ENCODE measurements at places on chromosomes 7 and 10.

GRCh38 chr7:111958896-111959295 is 247.3 kb downstream of the DOCK4 start:
- no peak for DNase-seq

DNA sequence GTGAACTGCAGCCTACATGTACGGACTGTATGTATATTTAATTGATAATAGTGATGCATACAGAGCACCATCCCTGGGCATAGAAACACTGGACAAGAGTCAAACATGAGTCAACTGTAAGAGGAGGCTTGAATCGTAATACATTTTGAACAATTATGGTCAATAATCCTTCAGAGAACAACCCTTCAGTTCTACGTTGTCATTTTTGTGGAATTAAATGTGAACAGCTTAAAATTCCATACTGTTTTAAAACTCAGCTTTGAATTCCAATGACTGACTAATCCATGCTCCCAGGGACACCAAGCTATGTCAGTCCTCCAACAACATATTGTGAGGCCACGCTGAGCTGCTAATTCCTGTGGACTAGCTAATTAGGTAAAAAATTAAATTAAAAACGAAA is 41.5 kb upstream of the KMT2E start:
- no peak for DNase-seq

DNA sequence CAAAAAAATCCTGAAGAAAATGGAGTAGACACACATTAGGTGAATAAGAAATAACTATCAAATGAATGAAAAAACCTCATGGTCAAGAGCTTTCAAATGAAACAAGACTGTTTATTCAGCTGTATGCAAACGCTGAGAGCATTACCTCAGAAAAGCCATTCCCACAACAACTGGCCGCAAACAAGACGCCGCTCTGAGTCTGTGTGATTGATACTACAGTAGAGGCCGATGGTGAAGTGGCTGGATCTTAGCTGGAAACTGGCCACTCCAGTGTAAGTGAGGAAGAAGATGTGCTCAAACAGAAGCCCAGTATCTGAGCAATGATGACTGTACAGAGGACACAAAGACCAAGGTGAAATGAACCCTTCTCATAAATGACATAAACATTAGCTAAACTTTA is 252.4 kb upstream of the GHITM start:
- no peak for DNase-seq

DNA sequence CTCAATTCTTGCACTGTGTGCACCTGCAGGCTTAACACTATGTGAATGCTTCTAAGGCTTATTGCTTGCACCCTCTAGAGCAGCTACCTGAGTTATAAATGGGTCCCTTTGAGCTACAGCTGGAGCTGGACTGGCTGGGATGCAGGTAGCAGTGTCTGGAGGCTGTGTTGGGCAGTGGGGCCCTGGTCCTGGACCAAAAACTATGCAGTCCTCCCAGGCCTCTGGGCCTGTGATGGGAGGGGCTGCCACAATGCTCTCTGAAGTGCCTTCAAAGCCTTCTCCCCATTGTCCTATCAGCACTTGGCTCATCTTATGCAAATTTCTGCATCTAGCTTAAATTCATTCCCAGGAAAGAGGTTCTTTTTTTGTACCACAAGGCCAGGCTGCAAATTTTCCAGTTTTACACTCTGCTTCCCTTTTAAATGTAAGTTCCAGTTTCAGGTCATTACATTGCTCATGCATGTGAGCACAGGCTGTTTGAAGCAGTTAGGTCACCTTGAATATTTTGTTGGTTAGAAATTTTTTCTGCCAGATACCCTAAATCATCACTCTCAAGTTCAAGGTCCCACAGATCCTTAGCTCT is 26.0 kb downstream of the KBTBD2 start:
- no peak for DNase-seq

GRCh38 chr7:42162560-42163325 is 74.3 kb downstream of the GLI3 start:
- no peak for DNase-seq

DNA sequence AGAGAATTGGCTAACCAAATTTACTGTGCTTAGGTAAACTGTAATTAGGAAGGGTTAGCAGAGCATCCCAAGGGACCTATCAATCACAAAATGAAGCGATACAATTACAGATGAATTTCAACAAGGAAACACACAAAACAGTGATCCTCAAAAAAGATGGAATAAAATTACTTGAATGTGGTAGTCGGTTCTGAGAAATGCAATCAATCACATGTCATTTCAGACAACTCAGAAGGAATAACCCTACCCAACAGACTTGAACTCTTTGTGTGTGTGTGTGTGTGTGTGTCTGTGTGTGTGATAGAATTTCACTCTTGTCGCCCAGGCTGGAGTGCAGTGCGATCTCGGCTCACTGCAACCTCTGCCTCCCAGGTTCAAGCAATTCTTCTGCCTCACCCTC is 43.5 kb downstream of the ST8SIA6 start:
- DNase-seq, result no peak

- DNase-seq, result no peak
Measured at GRCh38 chr7:113768387-113768786, 150.4 kb downstream of the PPP1R3A start.

DNA sequence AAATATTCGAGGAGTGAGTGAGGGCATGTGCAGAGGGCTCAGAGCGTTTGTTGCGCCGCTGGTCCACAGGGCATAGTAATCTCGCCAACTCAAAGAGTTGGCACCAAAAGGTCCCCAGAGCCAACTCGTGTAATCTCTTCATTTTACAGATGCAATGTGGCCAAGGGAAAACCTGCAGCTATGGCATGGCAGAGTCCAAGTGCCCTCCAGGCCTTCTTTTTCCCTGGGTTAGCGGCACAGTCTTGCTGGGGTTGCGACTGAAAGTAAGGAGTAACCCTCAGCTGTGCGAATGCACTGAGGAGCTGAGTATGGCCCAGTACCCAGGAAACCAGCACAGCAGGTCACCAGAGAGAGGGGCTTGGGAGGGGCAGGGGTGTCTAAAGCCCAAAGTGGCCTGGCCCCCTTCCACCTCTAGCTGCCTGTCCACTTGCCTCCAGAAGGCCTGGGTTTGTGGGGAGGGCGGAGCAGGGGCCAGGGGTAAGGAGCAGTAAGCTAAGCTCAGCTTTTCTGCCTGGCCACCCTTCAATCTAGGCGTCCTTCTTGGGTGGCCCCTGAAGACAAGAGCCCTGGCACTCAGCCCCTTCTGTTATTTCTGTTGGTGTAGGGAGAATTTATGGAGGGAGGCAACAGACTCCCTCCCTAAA is 3.3 kb upstream of the GAD2 start:
- no peak for DNase-seq

DNA sequence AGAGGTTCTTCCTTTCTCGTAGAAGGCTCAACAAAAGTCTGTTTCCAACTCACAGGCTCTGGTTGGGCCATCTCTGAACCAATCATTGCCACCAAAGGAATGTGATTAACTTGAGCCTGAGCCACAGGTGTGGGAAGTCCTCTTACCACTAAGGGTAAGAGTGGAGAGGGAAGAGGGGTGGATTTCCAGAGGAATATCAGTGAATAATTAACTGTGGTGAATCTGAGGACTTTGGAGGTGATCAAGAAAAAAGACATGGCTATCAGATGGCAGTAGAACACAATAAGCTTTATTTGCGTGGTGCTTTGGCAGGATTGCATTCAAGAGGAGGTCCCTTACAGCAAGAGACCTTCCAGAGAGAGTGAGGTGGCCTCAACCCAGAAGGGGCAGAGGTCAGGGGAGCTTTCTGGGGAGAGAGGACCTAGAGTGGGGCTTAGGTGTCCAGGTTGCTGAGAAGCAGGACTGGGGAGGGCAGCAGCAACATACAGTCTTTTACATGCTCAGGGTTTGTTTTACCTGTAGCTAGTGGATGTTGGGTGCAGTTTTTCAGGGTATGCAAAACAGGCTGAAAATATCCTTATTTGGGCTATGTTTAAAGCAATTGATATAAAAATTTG is 61.4 kb downstream of the BBS9 start:
- no peak for DNase-seq

GRCh38 chr7:51455948-51456347 is 139.3 kb upstream of the COBL start:
- no peak for DNase-seq

- DNase-seq, result no peak
Measured at GRCh38 chr10:122173766-122174435, 97.2 kb upstream of the BTBD16 start.

GRCh38 chr7:44066494-44067063 is 1.2 kb upstream of the PGAM2 start:
- DNase-seq, result no peak

Measured in stimulated activated CD4-positive, alpha-beta T cell treated with anti-CD3 and anti-CD28 coated beads, Interleukin-4, amount 100 ng/mL, for 4 hours (primary cell).